Ecto neural progenitor cell (in vitro differentiated cells): ENCODE measurements at places on chromosomes 6 and 20.

DNA sequence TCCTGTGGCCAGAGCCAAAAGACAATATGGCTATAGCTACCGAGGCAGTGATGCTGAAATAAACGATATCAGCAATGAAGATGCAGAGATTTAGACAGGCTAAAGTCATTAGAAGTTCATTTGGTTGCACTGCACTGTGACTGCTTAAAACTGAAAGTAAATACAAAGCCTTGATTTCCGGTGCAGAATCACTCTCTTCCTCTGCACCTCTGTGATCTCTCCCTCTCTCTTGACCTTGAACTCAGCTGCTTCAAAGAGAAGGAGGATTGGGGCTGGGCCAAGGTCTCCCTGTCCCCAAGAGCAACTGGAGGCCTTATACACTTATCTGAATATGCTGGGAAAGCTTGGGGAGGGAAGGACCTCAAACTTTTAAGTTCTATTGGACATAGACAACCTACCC lies 34.6 kb upstream of the SPACA1 start:
- DNase-seq: no peak

GRCh38 chr6:90523779-90524310 lies 63.0 kb downstream of the MAP3K7 start:
- no peak for DNase-seq

DNA sequence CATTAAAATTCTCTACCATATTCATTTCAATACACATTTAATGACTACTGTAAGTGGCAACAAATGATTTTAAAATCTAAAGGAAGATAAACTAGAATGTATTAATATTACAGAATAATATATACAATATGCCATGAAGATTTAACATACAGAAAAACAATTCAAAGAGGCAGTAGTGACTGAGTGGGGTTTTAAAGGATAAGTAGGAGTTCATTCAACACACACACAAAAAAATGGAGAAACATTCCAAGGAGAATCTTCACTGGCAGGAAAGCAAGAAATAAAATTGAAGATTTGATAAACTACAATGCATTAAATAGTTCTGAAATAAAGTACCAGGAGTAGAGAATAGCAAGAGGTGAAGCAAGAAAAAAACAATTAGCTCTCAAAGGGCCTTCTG lies 215.1 kb downstream of the IBTK start:
- no peak for DNase-seq

GRCh38 chr6:95286874-95287273 lies 290.5 kb upstream of the MANEA start:
- no peak for DNase-seq

GRCh38 chr20:54255157-54255556 lies 47.3 kb downstream of the PFDN4 start:
- DNase-seq: no peak

DNA sequence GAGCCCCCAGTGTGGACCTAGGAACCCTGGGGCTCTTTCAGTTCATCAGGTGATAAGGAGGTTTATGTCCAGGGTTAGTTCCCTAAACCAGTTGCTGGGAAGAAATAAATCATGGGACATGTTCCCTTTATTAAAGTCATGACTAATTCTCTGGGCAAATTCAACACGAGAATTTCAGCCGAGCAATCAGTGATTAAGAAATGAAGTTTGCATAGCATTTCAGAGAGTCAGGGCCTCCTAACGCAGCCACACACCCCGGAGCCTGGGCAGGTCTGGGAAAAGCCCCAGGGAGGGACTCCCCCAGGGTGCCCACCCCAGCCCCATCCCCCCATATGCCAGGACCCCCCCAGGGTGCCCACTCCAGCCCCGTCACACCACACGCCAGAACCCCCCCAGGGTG lies 20.1 kb downstream of the SLCO4A1 start:
- no peak for DNase-seq

GRCh38 chr6:6005051-6006005 lies 1.4 kb downstream of the NRN1 start:
- no peak for DNase-seq

- DNase-seq: no peak
These were observed 48.8 kb upstream of the KIF25 start for GRCh38 chr6:167948716-167949115.

DNA sequence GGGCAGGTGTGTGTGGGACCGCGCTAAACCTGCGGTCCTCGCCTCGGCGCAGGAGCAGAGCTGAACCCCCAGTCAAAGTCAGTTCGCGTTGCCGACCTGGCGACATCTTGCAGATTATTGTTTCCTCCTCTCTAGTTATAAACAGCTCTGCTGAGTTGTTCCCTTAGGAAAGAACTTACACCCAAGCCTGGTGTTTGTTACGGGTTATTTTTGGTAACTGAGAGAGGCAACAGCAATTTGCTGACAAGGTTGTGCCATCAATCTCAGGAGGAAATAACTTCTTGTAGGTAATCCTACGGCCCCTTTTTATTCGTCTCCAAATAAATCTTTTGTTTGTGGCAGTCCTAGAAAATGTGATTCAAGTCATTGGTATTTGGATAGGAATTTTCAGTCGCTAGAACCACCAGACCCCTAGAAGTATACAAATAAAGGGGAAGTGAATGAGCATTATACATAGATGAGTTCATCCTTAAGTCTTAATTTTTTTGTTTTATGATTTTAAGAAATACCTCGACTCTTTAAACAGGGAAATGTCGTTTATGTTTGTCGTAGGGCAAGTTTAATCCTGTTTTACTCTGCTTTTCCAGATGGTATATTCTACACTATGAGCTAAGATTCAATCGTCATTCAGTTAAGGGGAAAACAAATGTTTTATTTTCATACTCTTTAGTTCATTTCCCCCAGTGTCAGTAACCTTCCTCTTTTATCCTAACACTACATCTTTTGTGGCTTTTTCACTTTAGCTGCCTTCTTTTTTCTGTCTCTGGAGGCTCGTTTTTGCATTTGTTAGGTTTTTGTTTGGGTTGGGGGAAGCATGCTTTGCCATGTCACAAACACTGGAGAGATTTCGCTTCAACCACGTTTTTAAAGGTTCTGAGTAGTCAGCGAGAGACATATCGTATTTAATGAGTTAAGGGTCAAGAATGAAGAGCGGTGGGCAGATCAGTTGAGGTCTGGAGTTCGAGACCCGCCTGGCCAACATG lies 1.2 kb downstream of the PM20D2 start:
- no peak for DNase-seq

- DNase-seq: no peak
These were observed 229.3 kb downstream of the PACRG start for GRCh38 chr6:162957062-162957461.

DNA sequence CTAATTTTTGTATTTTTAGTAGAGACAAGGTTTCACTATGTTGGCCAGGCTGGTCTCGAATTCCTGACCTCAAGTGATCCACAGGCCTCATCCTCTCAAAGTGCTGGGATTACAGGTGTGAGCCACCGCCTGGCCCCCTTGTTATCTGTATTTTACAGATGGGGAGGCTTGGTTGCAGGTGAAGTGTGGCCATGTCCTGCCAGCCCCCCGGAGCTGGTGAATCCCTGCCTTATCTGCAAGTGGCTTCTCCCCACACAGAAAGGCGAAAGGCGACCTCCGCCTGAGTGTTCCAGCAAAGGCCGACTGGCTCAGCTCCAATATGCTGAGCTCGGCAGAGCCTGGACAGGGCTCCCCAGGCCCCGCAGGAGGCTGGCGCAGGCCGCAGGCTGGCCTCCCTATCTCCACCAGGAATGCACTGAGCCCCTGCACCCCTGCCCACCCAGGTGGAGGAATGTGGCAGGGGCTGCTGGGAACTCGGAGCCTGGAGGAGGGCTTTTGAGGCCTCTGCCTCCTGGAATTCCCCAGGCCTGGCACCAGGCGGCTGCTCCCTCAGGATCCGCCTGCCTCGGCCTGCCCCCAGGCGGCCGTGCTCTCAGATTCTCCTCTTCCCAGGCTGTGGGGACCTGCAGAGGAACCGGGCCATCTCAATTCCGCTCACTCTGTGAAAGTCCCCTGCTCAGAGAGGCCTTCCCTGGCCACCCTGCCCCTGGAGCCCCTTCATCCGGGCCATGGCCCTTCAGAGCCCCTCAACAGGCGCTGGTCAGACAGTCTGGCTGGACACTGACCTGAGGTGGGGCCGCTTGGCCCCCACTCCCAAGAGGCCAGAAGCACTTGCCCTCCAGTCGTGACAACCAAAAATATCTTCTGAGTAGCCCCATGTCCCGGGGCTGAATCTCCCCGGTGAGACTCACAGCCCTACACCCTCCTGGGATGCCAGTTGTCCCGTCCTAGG lies 9.3 kb upstream of the LAMA5 start:
- peak; percentile 92 for DNase-seq

DNA sequence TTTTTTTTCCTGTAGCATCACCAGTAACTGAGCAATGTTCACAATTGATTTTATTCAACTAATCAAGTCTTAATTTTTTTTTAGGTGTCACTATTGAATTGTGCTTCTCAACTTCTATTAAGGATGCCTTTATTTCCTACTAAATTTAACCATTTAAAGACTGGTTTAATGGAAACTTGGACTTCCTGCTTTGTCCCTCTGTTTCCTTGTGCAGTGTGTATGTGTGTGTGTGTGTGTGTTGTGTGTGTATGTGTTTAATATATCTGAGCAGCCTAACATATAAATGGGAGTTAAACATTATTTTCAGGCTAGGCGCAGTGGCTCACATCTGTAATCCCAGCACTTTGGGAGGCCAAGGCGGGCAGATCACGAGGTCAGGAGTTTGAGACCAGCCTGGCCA lies 1.8 kb downstream of the SERPINB6 start:
- no peak for DNase-seq

GRCh38 chr20:63259734-63260460 lies 5.6 kb upstream of the NKAIN4 start:
- DNase-seq: no peak

GRCh38 chr6:165186041-165186440 lies 123.4 kb downstream of the C6orf118 start:
- DNase-seq: no peak

- no peak for DNase-seq
These were observed 15.1 kb downstream of the E2F3 start for GRCh38 chr6:20416567-20417345.

DNA sequence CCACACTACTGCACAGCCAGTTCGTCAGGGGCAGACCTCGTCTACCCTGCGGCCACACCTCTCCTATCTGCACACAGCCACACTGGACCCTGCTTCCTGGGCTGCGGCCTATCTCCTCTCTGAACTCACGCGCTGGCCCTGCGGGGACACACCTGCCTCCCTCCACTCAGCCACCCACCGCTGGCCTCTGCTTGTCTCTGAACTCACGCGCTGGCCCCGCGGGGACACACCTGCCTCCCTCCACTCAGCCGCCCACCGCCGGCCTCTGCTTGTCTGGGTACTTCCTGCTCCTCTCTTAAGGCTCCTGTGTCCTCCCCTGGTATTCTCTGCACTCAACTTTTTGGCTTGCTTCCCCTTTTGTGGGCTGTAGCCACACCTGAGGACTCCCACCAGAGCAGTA lies 52.3 kb downstream of the HUS1B start:
- DNase-seq: no peak

- DNase-seq: no peak
These were observed 3.0 kb downstream of the THBS2 start for GRCh38 chr6:169250660-169251059.

GRCh38 chr20:49595811-49596561 lies 28.0 kb upstream of the PTGIS start:
- DNase-seq: no peak

DNA sequence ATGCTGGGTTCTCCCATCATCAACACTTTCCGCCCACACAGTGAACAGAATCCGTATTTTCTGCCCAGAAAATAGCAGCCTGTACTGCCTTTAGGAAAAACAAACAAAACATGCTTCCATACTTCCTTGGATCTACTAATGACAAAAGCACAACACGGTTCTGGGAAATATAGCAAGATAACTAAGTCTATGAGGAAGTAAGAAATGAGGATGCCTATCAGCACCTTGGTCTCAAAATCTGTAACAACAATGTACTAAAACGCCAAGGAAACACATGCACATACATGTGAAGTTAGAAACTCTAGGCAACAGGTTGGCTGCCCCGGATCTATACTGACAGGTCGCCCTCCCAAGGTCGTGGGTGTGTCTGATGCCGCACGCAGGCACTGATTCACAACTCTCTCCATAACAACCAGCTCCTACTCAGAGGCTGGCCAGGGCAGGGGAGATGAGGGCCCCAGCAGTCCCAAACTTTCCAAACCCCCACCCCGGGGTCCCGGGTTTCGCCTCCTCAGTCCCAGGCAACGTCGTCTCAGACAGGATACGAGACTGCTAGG lies 710 bp downstream of the BTBD9 start:
- DNase-seq: peak; percentile 62

DNA sequence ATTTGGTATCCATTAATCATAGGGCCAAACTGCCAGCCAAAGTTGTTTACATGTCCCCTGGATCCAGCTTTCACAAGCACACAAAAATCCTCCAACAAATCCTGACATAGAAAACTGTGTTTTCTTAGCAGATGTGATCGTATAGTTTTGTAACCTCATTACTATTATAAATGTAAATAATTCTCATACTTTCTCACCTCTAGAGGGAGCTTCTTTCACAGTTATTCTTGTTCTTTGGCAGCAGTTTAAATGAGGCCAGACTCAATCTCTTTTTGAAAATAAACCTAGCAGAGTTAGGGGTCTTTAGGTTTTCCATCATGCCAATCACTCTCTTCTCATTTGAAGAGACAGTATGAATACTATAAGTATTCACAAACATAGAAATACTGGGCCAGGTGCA lies 17.0 kb upstream of the ZNF318 start:
- no peak for DNase-seq

- no peak for DNase-seq
These were observed 15.0 kb downstream of the GRM4 start for GRCh38 chr6:34130862-34131261.

GRCh38 chr20:12243327-12243726 lies 325.6 kb downstream of the BTBD3 start:
- DNase-seq: no peak

- DNase-seq: no peak
These were observed 48.2 kb upstream of the TENT5A start for GRCh38 chr6:81800666-81801065.

DNA sequence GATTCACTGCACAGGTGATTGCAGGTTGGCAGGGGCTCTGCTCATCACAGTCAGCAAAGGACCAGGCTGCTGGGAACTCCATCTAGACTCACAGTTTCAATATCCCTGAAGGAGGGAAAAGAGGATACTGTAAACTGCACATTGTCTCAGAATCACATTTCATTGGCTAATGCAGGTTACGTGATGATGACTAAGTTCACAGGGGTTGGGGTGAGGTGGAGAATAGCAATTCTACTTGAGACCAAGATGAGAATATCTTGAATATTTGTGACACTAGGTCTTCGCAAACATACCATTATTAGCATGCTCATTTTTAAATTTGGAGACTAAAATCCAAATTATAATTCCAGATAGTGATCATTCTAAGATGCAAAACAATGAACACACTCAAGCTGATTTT lies 208.5 kb upstream of the CITED2 start:
- no peak for DNase-seq

GRCh38 chr6:36019167-36019566 lies 5.3 kb downstream of the SLC26A8 start:
- no peak for DNase-seq
